ENCODE measurements at places on chromosomes 6 and 20.

GRCh38 chr6:134482593-134483270 is 164.8 kb upstream of the SGK1 start:
- DNase-seq: no peak

GRCh38 chr6:38738261-38738660 is 23.1 kb downstream of the DNAH8 start:
- no peak for DNase-seq

- no peak for DNase-seq
These were observed 3.4 kb upstream of the GZF1 start for GRCh38 chr20:23358563-23358906.

GRCh38 chr20:12152996-12153395 is 235.3 kb downstream of the BTBD3 start:
- peak; percentile 22 for DNase-seq

DNA sequence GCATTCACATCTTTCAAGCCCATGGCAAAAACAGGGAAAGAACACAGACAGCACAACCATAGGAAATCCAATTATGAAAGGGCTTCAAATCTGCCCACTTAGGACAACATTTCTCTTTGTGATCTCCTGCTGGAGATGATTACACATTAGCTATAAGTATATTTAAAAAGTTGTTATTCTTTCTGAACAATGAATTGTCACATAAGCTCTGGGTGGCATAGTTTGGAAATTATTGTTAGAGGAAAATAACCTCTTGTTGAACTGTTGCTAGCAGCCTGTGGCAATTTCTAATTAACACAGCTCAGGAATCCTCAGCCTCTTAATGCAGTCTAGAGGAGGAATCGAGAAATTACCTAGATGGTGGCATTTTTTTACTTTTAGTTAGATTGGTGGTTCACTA is 54.9 kb downstream of the BCAS1 start:
- no peak for DNase-seq

DNA sequence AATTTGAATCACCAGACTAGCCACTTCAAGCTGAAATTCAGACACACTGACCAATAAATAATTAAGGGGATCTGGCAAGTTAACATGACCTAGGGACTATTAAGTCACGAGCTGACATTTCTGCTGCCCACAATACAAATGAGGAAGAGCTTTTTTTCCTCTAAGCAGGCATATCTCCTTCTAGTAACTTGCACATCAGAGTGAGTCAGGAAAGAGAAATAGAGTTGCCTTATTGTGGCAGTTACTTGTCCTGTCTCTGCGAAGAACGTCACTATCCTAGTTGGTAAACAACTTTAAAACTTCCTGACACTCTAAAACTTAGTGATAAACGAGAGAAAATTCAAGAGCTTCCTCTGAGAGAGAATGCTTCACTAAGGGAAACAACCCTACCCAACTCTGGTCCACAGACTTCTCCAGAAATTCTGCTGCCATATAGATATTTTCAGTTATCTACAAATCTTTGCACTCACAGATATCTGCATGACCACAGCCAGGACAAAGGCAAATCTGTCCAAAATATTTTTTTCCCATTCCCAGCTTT is 4.2 kb downstream of the PLA2G7 start:
- DNase-seq: peak; percentile 94

GRCh38 chr6:51199733-51200260 is 381.1 kb downstream of the TFAP2B start:
- DNase-seq: no peak

GRCh38 chr6:51322505-51322904 is 503.8 kb downstream of the TFAP2B start:
- DNase-seq: no peak

DNA sequence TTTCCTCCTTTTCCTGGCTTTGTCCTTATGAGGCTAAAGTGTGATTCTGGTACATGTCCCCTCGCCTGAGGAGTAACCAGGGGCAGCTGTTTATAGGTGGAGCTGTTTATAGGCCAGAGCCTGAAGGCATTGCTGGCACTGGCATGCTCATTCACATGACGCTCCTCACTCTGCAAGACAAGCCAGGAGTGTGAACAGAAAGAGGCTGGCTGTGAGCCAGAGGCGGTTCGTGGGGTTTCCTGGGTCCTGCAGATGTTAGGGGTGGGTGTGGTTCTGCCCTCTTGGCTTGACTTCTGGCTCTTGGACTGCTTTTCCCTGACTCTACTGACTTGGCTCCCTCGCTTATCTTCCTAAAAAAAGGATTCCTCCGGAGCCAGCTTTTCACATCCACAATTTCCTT is 12.8 kb upstream of the MDFI start:
- DNase-seq: no peak

- DNase-seq: peak; percentile 18
These were observed 38.1 kb upstream of the NOX3 start for GRCh38 chr6:155493694-155494143.

- peak; percentile 88 for DNase-seq
These were observed 93.2 kb downstream of the GMPR start for GRCh38 chr6:16331384-16332174.

GRCh38 chr6:19320111-19320581 is 517.0 kb upstream of the ID4 start:
- no peak for DNase-seq

- no peak for DNase-seq
These were observed 43.3 kb downstream of the GTF2H5 start for GRCh38 chr6:158211273-158212055.

GRCh38 chr6:138001750-138002349 is 105.4 kb downstream of the PERP start:
- peak; percentile 69 for DNase-seq

- DNase-seq: peak; percentile 46
These were observed 7.8 kb upstream of the EZR start for GRCh38 chr6:158826819-158827501.

- peak; percentile 88 for DNase-seq
These were observed at the start of gene B4GALT5 for GRCh38 chr20:49713753-49714712. Gene B4GALT5, minus strand, starts transcription at chr20:49713878. Its CDS starts 188 bp downstream, at chr20:49713690.

GRCh38 chr6:44341095-44341890 is 1.2 kb upstream of the SPATS1 start:
- no peak for DNase-seq

DNA sequence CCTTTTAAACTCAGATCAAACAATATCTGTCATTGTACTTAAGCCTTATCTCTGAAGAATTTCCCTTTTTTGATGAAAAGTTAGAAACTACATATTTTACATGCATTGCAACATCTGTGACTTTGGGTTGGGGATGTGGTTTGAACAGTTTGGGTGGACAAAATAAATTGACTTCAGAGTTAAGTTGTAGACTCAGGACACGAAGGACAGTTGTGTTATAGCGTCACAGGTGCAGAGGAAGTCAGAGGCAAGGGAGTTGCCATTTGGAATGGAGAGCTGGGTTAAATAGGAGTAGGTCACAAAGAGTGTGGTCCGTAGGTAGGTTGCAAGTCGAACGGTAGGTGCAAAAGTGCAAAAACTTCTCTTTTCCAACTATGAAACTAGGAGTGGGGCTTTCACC is 46.0 kb downstream of the ZFAND3 start:
- no peak for DNase-seq

DNA sequence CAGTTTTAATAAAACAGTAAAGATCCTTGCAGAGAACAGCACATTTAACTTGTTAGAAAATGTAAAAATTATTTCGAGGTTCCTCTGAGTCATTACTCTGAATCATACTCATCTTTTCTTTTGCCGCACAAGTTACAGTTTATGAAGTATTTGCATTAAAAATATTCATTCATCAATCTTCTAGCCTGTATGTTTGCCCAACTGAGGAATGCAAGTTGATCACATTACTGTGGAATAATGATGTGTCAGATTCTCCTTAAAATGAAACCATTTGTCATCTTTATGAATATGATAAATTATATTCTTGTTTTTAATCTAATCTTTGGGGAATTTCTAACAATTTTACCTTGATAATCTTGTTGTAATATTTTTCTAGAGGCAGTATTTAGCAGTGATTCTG is 340.4 kb upstream of the OPRM1 start:
- DNase-seq: no peak

- DNase-seq: no peak
These were observed 231.3 kb downstream of the TFAP2C start for GRCh38 chr20:56860413-56860812.

DNA sequence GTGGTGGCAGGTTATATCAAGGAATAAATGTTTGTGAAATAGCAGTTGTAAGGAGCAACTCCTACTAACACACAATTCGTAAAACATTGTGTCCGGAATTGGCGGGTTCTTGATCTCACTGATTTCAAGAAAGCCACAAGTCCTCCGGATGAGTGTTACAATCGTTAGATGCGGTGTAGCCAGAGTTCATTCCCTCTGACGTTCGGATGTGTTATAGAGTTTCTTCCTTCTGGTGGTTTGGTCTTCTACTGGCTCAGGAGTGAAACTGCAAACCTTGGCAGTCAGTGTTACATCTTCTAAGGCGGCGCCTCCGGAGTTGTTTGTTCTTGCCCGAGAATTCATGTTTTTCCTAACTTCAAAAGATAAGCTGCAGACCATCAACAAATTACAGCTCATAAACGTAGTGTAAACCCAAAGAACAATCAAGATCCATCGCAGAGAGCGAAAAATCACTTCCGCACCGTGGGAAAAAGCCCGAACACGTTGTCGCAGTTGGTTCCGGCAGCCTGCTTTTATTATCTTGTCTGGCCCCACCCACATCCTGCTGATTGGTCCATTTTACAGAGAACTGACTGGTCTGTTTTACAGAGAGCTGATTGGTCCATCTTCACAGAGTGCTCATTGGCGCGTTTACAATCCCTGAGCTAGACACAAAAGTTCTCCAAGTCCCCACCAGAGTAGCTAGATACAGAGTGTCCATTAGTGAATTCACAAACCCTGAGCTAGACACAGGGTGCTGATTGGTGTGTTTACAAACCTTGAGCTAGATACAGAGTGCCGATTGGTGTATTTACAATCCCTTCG is 58.2 kb downstream of the TRIM27 start:
- DNase-seq: peak; percentile 37

DNA sequence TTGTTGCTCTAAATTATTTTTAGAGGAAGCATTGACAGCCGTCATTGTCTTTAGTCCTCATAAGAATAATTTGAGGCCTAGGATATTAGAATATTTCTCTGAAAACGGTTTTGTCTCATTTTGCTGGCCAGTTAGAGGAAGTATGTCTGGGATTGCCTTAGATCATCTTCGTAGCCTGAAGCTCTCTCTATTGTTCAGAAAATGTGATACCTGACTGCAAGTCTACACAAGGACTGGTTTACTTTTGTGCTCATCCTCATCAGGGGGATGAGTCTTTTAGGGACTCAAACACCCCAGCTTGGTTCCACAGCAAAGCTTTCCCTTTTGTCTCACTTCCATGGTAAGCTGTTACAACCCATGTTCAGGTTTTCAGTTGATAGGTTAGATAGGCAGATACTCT is 141.8 kb downstream of the FARS2 start:
- no peak for DNase-seq

GRCh38 chr20:4820806-4821518 is 99.3 kb downstream of the PRND start:
- DNase-seq: no peak

- peak; percentile 27 for DNase-seq
These were observed 244.1 kb upstream of the QKI start for GRCh38 chr6:163170294-163170883.

DNA sequence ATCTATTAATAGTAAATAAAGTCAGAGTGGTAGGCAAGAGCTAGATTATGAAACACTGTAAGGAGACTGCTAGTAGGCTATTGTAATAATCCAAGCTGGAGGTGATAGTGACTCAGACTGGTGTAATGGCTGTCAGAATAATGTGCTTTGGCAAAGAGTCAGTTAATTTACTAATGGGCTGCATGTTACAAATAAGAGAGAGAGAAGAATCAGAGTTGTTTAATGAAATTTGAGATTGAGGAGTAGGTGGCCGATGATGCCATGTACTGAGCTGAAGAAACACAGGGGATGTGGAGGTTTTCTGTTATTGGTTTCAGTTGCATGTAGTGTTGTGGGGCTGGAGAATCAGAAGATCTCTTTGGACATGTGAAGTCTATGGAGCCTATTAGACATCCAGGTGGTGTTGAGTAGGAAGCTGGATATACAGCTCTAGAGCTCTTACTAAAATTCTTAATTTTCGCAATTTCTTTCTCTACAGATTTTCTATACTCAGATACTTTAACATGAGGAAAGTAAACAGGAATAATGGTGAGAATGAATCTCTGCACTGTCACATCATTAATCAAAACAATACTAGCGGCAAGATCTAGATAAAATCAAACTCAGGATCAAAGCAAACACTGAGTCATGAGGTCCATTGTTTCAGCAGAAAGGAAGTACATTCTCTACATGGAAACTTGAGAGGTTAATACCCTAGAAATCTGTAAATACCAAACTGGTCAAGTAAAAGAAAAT is 167.7 kb downstream of the SIM1 start:
- DNase-seq: no peak

GRCh38 chr6:158978757-158979156 is 21.2 kb downstream of the RSPH3 start:
- no peak for DNase-seq

DNA sequence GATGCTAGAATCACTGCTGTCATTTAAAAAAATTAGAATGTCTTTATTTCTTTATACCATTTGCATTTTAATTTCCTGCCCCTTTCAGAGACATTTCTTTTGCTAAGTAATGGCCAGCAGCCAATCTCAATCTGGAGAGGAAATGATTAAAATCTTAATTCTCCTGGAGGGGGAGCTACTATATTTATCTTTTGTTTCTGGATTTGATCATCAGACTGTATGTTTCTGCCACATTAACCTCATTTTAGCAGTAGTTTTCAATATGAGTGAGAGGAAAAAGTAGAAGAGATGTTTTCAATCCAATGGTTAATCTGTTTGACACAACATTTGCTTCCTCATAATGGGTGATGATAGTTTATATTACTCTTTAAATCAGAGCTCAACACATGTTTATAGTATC is 138.0 kb downstream of the FUT9 start:
- DNase-seq: no peak

GRCh38 chr20:51462566-51463276 is 79.8 kb downstream of the NFATC2 start:
- DNase-seq: no peak

DNA sequence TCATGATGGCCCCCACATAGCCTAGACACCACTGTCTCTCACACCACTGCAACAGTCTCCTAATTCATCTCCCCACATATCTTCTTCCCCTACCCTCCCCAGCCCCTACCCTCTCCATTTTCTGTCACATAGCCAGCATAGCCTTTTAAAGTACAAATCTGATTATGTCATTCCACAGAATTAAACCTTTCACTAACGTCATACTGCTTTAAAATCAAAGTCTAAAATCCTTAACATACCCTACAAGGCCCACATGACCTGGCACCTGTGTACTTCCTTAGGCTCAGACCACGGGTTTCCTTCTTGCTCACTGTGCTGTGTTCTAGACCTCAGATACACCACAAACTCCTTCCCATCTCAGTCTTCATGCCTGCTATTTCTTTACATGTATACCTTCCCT is 5.9 kb downstream of the OSTM1 start:
- no peak for DNase-seq

DNA sequence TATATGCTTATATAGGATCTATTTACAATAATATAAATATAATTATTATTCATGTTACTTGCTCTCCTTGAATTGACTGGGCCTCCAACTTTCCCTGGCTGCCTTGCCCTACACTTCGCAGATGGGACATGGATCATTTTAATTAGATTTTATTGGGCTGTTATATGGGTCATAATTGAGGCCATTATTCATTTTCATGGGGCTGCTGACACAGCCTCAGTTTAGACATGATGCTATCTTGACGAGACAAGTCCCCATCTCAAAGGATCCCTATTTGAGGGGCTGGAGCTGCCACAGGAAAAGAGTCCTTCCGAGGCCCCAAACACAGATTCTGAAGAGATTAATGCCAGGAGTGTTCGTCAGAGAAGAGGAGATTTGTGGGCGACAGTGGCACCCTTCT is 170.4 kb downstream of the DHX35 start:
- DNase-seq: no peak

Data from suppressor macrophage treated with lipopolysaccharide for 4 hours (primary cell).